ENCODE measurements at places on chromosomes 11 and 22.

DNA sequence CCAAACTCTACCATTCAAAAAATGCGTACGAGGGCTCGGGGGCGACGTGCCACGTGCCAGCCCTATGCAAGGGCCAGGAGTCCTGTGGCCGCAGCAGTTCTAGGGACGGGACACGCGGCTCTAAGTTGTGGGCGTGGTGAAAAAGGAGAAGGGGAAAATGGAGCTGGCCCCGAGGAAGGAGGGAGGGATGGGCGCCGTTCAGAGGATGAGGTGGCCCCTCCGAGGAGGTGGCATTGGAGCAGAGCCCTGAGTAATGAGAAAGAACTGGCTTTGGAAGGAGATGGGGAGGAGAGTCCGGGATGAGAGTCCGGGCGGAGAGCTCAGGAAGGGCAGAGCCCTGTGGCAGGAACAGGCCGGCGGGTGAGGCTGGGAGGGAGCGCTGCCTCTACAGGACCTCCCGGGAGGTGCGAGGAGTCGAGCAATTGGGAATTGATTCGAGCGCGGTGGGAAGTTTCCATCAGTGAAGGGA, 21.0 kb downstream of the OTUB1 start:
- peak; percentile 33 for DNase-seq

GRCh38 chr22:30344447-30345200, 12.1 kb downstream of the SF3A1 start:
- DNase-seq: no peak

- no peak for DNase-seq
Measured at GRCh38 chr22:26554956-26555355, 35.0 kb downstream of the TPST2 start.

DNA sequence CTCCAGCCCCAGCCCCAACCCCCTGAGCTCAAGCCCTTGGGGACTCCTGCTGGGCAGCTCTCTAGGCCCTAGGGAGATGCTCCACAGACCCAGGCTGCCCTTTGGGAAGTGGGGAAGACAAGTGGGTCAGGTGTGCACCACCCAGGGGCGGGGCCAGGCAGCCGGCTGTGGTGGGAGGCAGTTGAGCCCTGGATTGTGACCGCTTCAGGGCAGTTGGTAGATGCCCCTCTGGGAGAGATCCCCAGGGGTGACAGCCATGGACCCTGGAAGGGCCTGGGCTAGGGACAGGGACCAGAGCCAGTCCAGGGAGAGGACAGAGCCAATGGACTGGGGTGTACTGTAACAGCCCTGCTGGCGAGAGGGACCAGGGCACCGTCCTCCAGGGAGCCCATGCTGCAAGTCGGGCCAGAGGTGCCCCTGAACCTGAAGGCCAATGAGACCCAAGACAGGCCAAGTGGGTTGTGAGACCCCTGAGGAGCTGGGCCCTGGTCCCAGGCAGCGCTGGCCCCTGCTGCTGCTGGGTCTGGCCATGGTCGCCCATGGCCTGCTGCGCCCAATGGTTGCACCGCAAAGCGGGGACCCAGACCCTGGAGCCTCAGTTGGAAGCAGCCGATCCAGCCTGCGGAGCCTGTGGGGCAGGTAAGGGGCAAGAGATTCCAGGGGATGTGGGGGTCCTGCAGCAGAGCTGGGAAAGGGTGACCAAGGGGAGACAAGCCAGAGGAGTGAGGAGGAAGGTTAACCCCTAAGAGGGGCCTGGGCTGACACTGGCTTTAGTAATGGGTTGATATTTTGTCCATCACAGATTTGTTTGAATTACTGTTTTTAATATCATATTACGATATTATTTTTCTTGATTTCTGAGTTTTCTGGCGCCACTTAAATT, at the start of gene IGLL5:
Gene IGLL5, plus strand, starts transcription at position 196 of the 883 bp plus-strand sequence. Its CDS starts 238 bp downstream, at position 434.
- DNase-seq: no peak

Measured in stromal cell of bone marrow (primary cell).